Activated naive CD8-positive, alpha-beta T cell treated with anti-CD3 and anti-CD28 coated beads for 36 hours (primary cell): ENCODE measurements at places on chromosomes 11 and 22. TPM values are rescaled to one million over a fixed set of nuclear protein-coding genes. Genes with fewer than 3 reads are reported as not detected.

- DNase-seq = no peak
- peaks cover 17% of the 10 kb centered on the region for H3K27me3 ChIP-seq
- peak overlapping the region; percentile 7 for H3K27ac ChIP-seq
- peaks cover 19% of the 10 kb centered on the region for H3K4me1 ChIP-seq
- no peak overlapping the region for H3K4me3 ChIP-seq
- H3K36me3 ChIP-seq = no peaks in the 10 kb centered on the region
These were observed 40.9 kb upstream of the BIRC3 start for GRCh38 chr11:102276362-102276761.

DNA sequence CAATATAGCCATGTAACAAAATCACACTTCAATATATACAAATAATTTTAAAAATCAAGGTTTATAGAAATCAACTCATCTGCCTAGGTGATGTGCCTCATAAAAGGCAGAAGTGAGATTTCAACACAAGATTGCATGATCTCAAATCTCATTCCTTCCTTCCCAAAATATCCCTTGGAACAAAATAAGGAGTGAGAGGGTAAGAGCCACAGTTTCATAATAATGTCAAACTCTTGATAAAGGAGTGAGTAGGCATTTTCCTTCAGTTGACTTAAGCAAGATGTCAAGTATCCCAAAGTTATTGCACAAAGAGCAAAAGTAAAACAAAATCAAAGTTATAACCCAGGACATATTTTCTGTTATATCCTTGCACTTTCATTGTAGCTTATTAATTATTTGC lies 81.3 kb downstream of the C22orf31 start:
- no peak overlapping the region for H3K27ac ChIP-seq
- H3K4me3 ChIP-seq = no peak overlapping the region
- no peak for DNase-seq

- no peak for DNase-seq
- H3K27me3 ChIP-seq = no peaks in the 10 kb centered on the region
- H3K27ac ChIP-seq = no peak overlapping the region
- H3K36me3 ChIP-seq = no peaks in the 10 kb centered on the region
These were observed 24.9 kb downstream of the APLP2 start for GRCh38 chr11:130094614-130095013.

- DNase-seq = no peak
- peaks cover 9% of the 10 kb centered on the region for H3K4me1 ChIP-seq
- peaks cover 3% of the 10 kb centered on the region for H3K36me3 ChIP-seq
- H3K27me3 ChIP-seq = peaks cover 19% of the 10 kb centered on the region
- H3K4me3 ChIP-seq = no peak overlapping the region
These were observed 23.7 kb downstream of the NCF4 start for GRCh38 chr22:36884349-36885158.

GRCh38 chr22:50318356-50318697 lies 8.5 kb downstream of the DENND6B start:
- H3K27me3 ChIP-seq = no peaks in the 10 kb centered on the region
- peaks cover 10% of the 10 kb centered on the region for H3K4me1 ChIP-seq
- H3K36me3 ChIP-seq = no peaks in the 10 kb centered on the region

GRCh38 chr11:61139387-61139786 lies 21.8 kb downstream of the VPS37C start:
- H3K27me3 ChIP-seq = no peaks in the 10 kb centered on the region
- H3K36me3 ChIP-seq = peaks cover 7% of the 10 kb centered on the region
- H3K27ac ChIP-seq = no peak overlapping the region
- H3K4me3 ChIP-seq = no peak overlapping the region
- DNase-seq = no peak

- DNase-seq = no peak
- H3K4me1 ChIP-seq = peaks cover 12% of the 10 kb centered on the region
- peaks cover 9% of the 10 kb centered on the region for H3K36me3 ChIP-seq
These were observed 9.9 kb upstream of the AIFM3 start for GRCh38 chr22:20957102-20957682.

DNA sequence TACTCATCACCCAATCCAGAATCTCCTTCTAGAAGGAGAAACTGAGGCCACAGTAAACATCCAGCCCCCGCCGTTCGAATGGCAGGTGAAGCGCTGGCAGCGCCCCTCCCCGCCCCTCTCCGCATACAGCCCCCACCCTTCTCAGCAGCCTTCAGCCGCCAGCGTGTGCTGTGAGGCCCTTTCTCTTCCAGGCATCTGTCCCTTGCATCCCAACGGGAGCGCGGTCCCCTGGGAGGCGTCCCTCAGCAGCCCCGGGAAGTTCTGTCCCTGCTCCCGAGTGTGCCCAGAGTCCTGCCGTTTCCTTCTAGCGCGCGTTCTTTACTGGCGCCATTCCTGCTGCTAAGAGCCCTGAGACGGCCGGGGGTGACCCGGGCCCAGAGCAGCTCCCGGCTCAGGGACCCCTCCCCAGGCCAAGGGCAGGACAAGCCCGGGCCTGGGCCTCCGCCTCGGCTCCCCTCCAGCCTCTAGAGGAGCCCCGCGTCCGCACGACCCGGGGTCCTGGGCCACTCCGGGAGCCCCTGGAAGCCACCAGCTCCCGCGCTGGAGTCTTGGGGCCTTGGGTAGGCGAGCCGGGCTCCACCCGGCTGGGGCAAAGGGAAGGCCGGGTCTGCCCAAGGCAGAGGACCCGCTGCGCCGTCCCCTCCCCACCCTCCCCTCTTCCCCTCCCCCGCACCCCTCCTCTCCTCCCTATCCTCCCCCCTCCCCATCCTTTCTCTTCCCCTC lies 450.4 kb downstream of the OPCML start:
- H3K36me3 ChIP-seq = no peaks in the 10 kb centered on the region
- H3K27me3 ChIP-seq = peaks cover 66% of the 10 kb centered on the region
- H3K27ac ChIP-seq = no peak overlapping the region
- no peak overlapping the region for H3K4me3 ChIP-seq
- no peaks in the 10 kb centered on the region for H3K4me1 ChIP-seq

GRCh38 chr11:13286279-13286821 lies 8.8 kb downstream of the BMAL1 start:
- no peak for DNase-seq
- H3K27ac ChIP-seq = peak overlapping the region; percentile 83
- peaks cover 21% of the 10 kb centered on the region for H3K36me3 ChIP-seq
- H3K4me1 ChIP-seq = peaks cover 80% of the 10 kb centered on the region
- no peaks in the 10 kb centered on the region for H3K27me3 ChIP-seq

DNA sequence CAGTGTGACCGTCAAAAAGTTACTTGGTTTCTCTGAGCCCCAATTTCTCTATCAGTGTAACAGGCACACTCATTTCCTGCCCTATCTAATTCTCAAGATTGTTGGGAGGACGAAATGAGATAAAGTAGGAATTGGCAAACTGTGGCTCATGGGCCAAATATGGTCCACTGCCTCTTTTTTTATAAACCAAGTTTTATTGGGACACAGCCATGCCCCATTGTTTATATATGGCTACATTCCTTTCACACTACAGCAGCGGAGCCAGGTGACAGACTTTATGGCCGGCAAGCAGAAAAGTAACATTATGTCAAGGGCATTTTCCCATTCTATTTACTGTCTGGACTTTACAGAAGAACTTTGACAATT lies 116.7 kb upstream of the TIMP3 start:
- H3K27ac ChIP-seq = no peak overlapping the region
- DNase-seq = no peak
- H3K4me1 ChIP-seq = no peaks in the 10 kb centered on the region
- no peak overlapping the region for H3K4me3 ChIP-seq

DNA sequence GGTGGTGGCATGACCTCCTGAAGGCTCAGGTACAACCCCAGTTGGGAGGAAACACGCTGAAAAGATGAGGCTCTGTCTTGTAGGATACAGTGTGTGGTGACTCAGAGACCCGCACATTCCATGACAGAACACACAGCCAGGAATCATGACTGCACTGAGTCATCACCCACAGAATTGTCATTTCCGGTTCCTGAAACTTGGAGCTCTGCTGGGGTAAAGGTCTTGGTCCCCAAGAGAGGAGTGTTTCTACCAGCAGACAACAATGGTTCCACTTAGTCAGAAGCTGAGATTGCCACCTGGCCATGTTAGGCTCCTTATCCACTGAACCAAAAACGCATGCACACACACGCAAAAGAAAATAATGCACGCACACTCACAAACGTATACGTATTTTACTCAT lies 31.5 kb upstream of the CYB5R3 start:
- H3K4me1 ChIP-seq = no peaks in the 10 kb centered on the region
- no peak overlapping the region for H3K4me3 ChIP-seq
- no peak overlapping the region for H3K27ac ChIP-seq
- no peaks in the 10 kb centered on the region for H3K27me3 ChIP-seq
- no peak for DNase-seq

DNA sequence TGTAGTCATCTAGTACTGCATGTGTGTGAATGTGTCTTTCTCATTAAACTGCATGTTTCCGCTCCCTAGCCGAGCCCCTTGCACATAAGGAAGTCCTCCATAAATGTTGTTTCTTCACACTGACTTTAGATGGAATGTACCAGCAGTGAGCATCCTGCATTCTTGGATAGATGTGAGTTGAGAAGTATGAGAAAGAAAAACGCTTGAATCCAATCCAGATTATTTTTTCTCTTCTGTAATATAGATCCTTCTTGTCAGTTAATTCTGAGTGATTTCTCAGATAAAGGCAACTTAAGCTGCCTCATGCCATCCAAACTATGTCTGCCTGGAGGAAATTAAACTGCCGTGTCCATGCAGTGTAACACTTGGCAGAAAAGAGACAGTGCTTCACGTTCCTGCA lies 268.1 kb upstream of the ISX start:
- no peak for DNase-seq
- H3K27me3 ChIP-seq = peaks cover 5% of the 10 kb centered on the region
- no peak overlapping the region for H3K4me3 ChIP-seq
- H3K36me3 ChIP-seq = no peaks in the 10 kb centered on the region

- no peak overlapping the region for H3K4me3 ChIP-seq
- H3K27ac ChIP-seq = no peak overlapping the region
- no peak for DNase-seq
- H3K4me1 ChIP-seq = no peaks in the 10 kb centered on the region
- H3K36me3 ChIP-seq = no peaks in the 10 kb centered on the region
- peaks cover 12% of the 10 kb centered on the region for H3K27me3 ChIP-seq
These were observed 13.8 kb downstream of the SEC14L3 start for GRCh38 chr22:30457981-30458380.

GRCh38 chr22:18970176-18970947 lies 34.3 kb upstream of the PRODH start:
- H3K27ac ChIP-seq = no peak overlapping the region
- no peak overlapping the region for H3K4me3 ChIP-seq
- no peaks in the 10 kb centered on the region for H3K36me3 ChIP-seq
- H3K27me3 ChIP-seq = peaks cover 24% of the 10 kb centered on the region
- peaks cover 3% of the 10 kb centered on the region for H3K4me1 ChIP-seq
- DNase-seq = no peak

DNA sequence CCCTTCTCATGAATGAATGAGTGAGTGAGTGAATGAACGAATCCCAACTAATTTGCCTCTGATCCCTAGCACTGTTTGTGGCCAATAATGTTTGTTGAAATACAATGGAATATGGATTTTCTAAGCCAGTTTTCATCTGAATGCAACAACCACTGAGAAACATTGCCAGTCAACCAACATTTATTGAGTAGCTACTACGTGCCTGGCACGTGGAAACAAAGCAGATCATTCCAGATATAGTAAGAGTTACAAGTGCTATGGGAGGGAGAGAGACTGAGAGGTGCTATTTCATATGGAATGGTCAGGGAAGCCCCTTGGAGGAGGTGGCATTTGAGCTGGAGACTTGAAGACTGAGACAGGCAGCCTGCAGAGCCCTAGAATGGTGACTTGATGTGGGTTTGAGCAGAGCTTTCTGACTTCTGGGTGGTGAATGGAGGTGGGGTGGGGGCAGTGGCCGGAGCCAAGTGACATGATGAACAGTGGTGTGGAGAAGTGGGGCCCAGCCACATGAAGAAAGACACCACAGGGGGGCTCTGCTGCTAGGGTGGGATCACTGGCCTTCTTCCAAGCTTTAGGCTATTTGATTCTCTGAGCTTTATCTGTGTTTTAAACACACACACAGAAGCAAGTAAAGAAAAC lies 35.1 kb upstream of the SMTN start:
- DNase-seq = no peak
- H3K27me3 ChIP-seq = no peaks in the 10 kb centered on the region
- H3K4me1 ChIP-seq = no peaks in the 10 kb centered on the region
- no peak overlapping the region for H3K27ac ChIP-seq
- no peaks in the 10 kb centered on the region for H3K36me3 ChIP-seq

Gene HPX
- not detected for total RNA-seq

Gene EHF
- not detected for total RNA-seq

Gene KCNJ11
- total RNA-seq = 0.74 TPM

Gene RTN4R
- total RNA-seq = 3.5 TPM

Gene KCNQ1OT1
- total RNA-seq = 0.14 TPM

Gene NNMT
- total RNA-seq = not detected
